ENCODE measurements at places on chromosomes 6 and 20. TPM values are rescaled to one million over a fixed set of nuclear protein-coding genes. Genes with fewer than 3 reads are reported as not detected.
A peak's percentile ranks its signal among the peaks of the same experiment; 100 is the strongest.

GRCh38 chr20:54355631-54356280 is 119.6 kb upstream of the DOK5 start:
- DNase-seq = no peak

GRCh38 chr6:169923468-169924464 is 172.3 kb downstream of the ERMARD start:
- DNase-seq = no peak

- no peak for DNase-seq
These were observed 6.5 kb upstream of the SLC22A16 start for GRCh38 chr6:110482774-110483400.

DNA sequence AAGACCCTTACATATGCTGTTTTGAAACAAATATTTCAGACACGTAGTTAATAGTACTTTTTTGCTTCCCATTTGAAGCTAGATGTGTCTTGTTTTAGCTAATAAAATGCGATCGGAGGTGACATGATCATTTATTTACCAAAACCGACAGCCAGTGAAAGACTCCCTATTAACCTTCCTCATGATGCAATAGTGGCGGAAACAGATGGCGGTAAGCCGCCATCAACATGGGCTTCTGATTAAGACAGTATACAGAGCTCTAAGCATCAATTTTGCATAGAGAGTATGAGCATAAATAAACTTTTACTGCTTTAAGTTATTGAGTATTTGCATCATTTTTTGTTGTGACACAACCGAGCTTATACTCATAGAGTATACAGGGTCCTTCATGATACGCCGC is 1282.4 kb upstream of the ADGRB3 start:
- no peak for DNase-seq

GRCh38 chr6:107488875-107489635 is 862 bp upstream of the SOBP start:
- DNase-seq = peak; percentile 36

GRCh38 chr20:58797371-58798338 is 53.0 kb downstream of the GNAS-AS1 start:
- DNase-seq = no peak

- DNase-seq = no peak
These were observed 4.4 kb downstream of the PCIF1 start for GRCh38 chr20:45938727-45939438.

DNA sequence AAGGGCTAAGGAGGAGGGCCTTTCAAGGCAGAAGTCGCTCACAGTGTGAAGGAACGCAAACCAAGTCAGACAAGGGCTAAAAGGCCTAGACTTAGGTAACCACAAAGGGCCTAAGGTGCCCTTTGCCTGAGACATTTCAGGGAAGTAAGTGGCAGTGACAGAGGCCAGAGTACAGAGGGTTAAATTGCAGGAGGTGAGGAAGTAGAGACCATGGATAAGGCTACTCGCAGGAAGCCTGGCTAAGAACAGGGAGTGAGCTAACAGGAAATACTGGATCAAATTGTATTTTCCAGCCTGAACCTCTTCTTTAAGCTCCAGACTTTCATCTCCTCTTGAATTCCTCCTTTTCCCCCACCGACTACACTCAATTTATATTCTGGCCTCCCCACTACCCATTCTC is 16.6 kb downstream of the ZHX3 start:
- no peak for DNase-seq

DNA sequence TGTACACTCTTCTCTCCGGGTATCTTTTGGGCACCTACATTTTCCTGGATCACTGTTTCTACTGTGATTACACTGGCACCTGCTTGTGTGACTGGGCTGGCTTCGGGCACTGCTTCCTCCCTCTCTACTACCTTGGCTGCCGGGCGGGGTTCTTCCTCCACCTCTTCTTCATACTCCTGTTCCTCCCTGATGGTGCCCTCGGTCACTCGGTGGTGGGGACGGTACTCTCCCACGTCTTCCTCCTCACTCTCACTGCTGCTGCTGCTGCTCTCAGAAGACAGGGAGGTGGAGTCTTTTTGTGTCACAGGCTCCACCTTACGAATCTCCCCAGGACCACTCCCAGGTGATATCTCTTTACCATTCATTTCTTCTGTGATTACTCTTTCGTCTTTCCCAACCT is 42.5 kb downstream of the SMLR1 start:
- DNase-seq = no peak

GRCh38 chr20:55070001-55070400 is 594.6 kb downstream of the DOK5 start:
- DNase-seq = no peak

GRCh38 chr6:143872201-143872600 is 7.9 kb downstream of the ZC2HC1B start:
- DNase-seq = no peak

DNA sequence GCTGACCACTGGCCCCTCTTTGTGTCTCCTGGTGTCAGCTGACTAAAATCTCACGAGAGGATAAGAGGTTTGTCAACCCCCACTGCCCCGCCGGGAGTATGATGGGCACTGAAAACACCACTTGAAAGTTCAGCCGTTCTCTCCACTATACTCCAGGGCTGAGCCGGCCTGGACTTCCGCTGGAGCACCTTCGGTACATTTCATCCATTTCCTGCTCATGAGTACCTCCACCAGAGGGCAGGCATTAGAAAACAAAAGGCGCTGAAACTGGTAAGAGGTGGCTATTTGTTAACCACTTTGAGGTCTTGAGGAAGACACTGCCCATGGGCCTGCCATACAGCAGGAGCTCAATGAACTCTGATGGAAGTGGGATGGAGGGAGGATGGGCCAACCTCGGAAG is 17.9 kb upstream of the ANKRD60 start:
- DNase-seq = peak; percentile 37

DNA sequence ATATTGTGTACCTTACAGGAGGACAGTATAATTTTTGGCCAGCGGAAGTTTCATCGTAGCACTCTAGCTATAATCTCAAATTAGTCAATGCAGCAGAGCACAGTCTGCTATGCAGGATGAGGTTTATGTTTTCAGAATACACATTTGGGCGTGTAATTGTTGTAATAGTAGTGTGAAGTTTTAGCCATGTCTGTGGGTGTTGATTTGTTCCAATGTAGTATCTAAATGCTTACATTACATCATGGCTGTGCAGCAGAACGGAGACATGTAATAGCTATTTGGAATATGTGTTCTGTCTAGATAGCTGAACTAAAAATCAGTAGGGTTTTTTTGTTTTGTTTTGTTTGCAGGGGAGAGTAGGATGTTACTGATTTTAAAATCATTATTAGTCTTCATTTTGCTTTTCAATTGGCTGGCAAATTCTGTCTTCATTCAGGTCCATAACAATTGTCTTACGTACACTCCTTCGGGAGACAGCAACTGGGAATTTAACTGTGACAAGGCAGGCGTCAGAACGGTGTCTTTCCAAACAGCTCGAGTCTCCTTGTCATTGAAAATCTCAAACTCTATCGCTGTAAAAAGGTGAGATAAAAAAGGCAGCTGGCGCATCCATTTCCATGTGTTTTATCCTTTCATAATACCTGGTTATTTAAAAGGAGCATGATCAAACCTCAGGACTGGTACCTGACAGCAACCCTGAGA is 65.1 kb upstream of the CDH4 start:
- DNase-seq = no peak

- no peak for DNase-seq
These were observed 123.2 kb downstream of the PRND start for GRCh38 chr20:4844751-4845465.

DNA sequence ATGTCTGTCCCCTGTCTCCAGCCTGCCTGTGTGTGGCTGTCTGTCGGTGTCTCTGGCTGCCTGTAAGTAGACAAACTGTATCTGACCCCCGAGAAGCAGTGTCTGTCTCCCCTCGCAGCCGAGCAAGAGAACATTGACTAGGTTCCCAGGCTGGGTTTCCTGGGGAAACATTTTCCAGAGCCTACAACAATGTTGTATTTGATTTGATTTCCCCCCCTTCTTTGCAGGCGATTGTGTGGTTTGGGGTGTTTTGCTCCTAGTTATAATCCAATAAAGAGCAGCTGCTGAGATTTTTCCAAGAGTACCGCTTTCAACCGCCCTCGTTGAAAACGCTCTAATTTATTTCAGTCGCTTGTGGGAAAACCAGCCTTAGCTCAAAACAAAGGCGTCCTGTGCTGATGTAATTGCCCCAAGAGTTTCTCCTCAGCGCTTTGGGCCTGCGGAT is 92.6 kb downstream of the CDC5L start:
- no peak for DNase-seq

CRIP3 gene
- 1.4 TPM for total RNA-seq

APOBEC2 gene
- not detected for total RNA-seq

OR2H2 gene
- total RNA-seq = not detected

AGER gene
- 4.4 TPM for total RNA-seq
